GM12892 (cell line): ENCODE measurements at places on chromosomes 5 and 9.

GRCh38 chr9:80602291-80602690 lies 1030.5 kb downstream of the TLE4 start:
- no peak for DNase-seq

- DNase-seq = no peak
Observed at GRCh38 chr9:18786911-18787650, 245.9 kb downstream of the SAXO1 start.

DNA sequence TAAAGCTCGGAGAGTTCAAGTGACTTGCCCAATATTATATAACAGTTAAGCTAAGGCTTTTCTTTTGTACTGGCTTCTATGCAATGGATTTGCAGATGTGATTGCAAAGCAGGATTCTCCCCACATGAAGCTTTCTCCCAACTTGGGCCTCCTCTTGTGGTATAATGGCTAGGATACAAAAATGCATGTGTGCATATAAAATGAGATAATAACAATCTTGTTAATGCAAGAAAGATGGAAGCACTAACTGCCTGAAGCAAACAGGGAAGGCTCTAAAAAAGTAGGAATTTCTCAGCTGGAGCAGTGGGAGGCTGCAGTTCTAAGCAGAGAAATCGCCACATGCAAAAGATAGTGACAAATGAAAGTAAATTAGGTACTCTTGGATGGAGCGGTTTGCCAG lies 444.2 kb upstream of the RIOK2 start:
- DNase-seq = no peak

GRCh38 chr5:109877670-109878045 lies 187.9 kb downstream of the MAN2A1 start:
- no peak for DNase-seq

- DNase-seq = no peak
Observed at GRCh38 chr9:9913276-9913832, 699.4 kb downstream of the PTPRD start.
